Kidney epithelial cell (primary cell): ENCODE measurements at places on chromosomes 16 and 17. TPM values are rescaled to one million over a fixed set of nuclear protein-coding genes. Genes with fewer than 3 reads are reported as not detected.

The PNMT gene
- 2.7 TPM in 1 of 2 replicates, not detected in the other for total RNA-seq

The CLEC16A gene
- 19.8 and 20.9 TPM in 2 replicates for total RNA-seq

The DNAI2 gene
- total RNA-seq: not detected in 2 replicates

The PPP1R27 gene
- total RNA-seq: 0.38 TPM in 1 of 2 replicates, not detected in the other

The KCNH6 gene
- total RNA-seq: 0.07 and 0.21 TPM in 2 replicates

The SOCS3 gene
- 36.0 and 39.2 TPM in 2 replicates for total RNA-seq

The ARHGAP23 gene
- 52.8 and 65.6 TPM in 2 replicates for total RNA-seq

The MYH13 gene
- not detected in 2 replicates for total RNA-seq

The PRR29 gene
- 0.08 and 0.55 TPM in 2 replicates for total RNA-seq

The CHD9NB gene
- total RNA-seq: 0.62 and 1.0 TPM in 2 replicates

The KRTAP2-1 gene
- total RNA-seq: not detected in 2 replicates

The PIGS gene
- 52.9 and 65.2 TPM in 2 replicates for total RNA-seq

The HOXB6 gene
- 29.8 and 30.7 TPM in 2 replicates for total RNA-seq

The CCL7 gene
- not detected in 2 replicates for total RNA-seq

The LPO gene
- total RNA-seq: 0.17 and 0.48 TPM in 2 replicates

The SPHK1 gene
- 159 and 165 TPM in 2 replicates for total RNA-seq
